ENCODE measurements at places on chromosomes 6 and 20.

DNA sequence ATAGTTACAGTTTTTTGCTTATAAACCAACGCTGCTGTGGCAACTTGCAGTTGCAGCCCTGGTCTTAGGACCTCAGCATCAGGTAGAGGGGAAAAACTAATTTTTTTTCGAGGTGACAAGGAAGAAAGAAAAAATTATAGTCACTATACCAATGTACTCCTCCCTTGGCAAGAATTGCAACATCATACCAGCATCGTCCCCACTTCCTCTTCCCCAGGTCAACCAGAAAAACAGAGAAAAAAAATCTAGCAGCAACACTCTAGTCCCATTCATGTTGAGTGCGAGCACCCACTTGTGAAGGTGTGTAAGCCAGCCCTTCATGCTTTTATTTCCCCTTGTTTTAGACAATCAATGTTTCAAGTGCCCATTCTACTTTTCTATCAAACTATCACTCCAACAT is 13.1 kb upstream of the DCBLD1 start:
- no peak for DNase-seq

DNA sequence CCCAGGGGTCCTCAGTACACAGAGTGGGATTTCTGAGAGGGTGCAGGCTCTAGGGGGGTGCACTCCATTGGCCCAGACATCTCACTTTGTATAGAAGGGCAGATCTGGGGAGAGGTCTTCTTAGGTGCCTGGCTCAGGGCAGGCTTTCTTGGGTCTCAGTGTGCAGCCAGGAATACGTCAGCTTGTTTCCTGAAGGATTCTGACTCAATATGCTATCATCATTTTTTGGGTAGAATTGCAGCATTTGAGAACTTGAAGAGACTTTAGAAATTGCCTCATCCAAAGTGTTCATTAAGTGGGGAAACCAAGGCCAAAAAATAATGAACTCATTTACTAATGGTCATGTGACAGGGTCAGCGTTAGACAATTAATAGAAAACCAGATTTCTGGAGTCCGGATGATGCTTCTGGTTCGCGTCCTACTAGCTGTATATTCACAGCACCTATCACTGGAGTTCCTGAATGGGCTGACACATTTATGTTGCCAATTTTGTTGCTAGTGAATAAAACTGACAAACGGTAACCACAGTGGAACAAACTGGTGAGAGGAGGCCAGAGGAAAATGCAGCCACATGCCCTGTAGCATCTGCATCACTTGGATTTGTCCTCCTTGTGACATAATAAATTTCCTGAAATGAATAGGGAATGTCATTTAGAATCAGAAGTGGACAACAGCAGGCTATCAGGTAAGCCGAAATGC is 238.9 kb downstream of the TBC1D7 start:
- DNase-seq = no peak

DNA sequence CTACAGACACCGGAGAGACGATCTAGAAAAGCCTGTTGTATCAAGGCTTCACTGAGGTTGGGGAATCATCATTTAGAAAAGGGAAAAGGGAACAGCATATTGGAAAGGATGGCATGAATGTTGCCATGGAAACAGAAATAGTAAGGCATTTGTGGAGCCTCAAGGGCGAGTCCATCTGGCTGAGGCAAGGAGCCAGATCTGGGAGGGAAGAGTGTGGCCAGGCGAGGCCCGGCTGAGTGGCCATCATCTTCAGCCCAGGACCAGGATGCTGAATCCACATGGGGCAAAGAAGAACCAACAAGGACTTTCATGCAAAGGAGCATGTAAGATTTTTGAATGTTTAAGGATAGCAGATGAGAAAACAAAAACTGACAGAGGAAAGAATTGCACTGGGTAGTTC is 85.8 kb downstream of the MAP3K5 start:
- DNase-seq = no peak

DNA sequence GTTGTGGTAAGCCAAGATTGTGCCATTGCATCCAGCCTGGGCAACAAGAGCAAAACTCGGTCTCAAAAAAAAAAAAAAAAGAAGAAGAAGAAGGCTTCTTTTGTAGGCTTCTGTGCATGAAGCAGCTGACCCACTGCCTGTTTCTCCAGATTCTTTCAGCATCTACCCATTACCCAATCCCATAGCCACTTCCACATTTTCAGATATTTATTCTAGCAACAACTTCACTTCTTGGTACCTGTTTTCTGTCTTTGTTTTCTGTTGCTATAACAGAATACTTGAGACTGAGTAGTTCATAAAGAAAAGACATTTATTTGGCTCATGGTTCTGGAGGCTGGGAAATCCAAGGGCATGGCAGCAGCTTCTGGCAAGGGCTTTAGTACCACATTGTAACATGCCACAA is 95.3 kb upstream of the SGK1 start:
- DNase-seq = no peak

DNA sequence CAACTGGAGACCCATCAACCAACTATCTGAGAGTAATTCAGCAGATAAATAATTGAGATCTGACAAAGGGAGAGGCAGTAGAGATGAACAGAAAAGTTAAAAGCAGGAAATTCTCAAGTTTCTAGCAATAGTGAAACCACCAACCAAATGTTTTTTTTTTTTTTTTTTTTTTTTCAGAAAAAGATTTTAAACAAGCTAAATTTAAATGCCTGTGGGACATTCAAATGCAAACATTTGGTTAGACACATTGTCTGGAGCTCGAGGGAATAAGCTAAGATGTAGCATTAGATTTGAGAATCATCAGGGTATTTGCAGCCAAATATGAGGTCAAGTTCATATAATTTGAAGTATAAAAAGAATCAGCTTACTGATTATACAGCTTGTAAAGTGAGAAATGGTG is 16.4 kb downstream of the RANBP9 start:
- DNase-seq = no peak
